ENCODE measurements at places on chromosomes 2 and 18.
A peak's percentile ranks its signal among the peaks of the same experiment; 100 is the strongest.

- no peak for DNase-seq
Observed at GRCh38 chr2:181915102-181915501, 23.6 kb downstream of the ITPRID2 start.

- no peak for DNase-seq
Observed at GRCh38 chr2:238315031-238315595, 5.2 kb upstream of the TRAF3IP1 start.

DNA sequence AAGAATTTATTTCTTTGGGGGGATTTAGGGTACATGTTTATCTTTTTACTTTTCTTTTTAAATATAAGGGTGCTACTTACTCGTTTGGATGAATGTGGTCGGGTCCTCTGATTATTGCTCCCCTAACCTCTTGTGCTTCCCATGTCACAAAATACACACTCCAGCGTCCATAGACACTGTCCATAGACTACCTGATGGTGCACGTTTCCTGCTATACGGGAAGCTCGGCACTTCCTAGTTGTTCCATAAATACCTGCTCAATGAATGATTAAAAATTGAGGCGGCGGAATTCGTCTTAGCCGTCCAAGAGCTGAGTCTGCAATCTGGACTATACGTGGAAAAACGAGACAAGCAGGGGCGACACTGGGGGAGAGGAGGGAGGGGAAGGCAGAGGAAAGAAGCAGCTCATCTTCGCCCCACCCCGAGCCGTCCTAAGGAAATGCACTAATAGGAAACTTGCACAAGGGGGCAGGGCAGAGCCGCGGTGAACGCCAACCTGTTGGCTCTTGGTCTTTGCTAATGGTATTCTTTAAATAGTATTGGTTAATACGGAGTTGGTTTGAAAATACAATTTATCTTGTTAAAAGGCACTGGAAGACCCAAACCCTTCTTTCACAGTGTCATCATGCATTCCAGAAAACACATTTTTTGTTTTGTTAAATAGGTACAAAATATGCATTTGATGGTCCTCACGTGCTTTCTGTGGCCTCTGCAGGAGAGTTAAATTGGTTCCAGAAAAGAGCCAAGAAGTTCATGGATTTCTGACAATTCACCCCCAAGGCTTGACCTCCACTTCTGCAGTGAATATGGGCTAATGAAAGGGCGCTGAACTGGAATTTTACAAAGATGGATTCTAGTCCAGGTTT, 73.0 kb upstream of the KCTD1 start:
- peak; percentile 80 for DNase-seq

DNA sequence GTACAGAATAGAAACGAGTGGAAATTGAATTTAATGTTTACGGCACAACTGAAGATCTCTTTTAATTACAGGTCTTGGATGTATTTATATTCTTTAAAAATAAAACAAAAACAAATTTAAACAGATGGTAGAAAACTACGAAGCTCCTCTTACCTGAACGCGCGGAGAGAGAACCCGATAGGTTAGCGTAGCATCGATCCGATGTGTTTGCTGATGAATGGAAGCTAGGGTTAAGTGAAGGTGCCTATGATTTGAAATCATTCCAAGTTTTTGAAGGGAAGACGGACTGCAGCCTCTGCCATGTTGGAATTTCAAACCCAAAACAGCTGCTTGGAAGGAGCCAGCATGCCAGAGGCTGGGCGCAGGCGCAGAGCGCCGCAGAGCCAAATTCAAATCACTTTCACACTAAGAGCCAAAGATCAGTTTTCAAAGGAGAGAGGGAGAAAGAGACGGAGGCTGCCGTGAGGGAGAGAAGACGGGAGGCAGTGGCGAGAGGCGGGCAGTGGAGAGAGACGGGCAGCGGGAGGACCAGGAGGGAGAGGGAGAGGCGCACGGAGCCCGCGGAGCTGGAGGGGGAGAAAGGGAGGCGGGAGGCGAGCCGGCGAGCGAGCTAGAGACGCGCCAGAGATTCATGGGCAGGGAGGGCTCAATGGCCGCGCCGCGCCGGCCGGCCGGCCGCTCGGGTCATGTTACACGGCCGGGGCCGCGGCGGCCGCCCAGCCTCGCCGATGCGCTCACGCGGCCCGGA, at the start of gene FIGN:
TSS of gene FIGN (minus strand) at position 324 of the 748 bp plus-strand sequence. CDS start 1,081 bp downstream, outside the sequence.
- peak; percentile 84 for DNase-seq

DNA sequence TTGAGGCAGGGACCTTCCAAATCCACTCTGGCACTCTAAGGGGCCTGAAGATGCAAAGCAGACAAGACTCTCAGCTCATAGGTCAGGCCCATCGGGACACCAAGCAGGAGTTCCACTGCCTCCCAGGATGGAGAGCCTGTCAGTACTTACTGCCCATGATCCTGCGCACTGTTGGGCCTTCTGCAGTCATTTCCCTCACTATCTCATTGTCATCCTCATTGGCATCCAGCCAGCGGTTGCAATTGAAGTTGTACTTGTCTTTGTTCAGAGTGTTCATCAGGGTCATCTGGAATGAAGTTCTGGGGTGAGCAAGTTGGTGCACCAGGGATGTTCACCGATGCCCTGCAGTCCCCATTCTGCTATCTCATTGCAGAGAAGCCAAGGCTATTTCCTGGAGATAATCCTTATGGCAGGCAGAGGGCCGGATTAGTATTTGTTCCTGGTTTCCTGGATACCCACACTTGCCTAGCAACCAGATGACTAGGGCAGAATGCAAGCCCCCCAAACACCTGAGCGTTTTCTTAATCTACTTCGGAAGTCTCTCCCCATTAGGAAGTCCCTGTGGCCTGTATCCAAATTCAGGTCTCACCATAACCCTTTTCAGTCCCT, 65.1 kb downstream of the LOXHD1 start:
- DNase-seq: no peak

- DNase-seq: peak; percentile 74
Observed at GRCh38 chr2:85504778-85505261, 34.1 kb upstream of the MAT2A start.

DNA sequence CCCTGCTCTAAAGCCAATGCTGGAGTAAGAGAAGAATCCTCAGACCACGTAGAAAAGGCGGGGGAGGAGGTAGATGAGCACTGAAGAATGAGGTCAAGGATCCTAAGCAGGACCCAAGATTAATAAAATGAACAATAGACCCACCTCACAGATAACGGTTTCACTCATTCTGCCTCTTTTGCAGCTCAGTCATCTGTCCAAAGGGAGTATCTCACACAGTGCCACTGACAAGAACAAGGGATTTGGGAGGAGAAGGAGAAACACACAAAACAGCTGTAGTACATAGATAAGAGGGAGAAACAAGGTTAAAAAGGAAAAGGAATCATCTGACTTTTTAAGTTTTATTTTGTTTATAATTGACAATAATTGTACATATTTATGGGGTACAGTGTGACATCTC, 30.9 kb upstream of the SULT1C4 start:
- DNase-seq: no peak

DNA sequence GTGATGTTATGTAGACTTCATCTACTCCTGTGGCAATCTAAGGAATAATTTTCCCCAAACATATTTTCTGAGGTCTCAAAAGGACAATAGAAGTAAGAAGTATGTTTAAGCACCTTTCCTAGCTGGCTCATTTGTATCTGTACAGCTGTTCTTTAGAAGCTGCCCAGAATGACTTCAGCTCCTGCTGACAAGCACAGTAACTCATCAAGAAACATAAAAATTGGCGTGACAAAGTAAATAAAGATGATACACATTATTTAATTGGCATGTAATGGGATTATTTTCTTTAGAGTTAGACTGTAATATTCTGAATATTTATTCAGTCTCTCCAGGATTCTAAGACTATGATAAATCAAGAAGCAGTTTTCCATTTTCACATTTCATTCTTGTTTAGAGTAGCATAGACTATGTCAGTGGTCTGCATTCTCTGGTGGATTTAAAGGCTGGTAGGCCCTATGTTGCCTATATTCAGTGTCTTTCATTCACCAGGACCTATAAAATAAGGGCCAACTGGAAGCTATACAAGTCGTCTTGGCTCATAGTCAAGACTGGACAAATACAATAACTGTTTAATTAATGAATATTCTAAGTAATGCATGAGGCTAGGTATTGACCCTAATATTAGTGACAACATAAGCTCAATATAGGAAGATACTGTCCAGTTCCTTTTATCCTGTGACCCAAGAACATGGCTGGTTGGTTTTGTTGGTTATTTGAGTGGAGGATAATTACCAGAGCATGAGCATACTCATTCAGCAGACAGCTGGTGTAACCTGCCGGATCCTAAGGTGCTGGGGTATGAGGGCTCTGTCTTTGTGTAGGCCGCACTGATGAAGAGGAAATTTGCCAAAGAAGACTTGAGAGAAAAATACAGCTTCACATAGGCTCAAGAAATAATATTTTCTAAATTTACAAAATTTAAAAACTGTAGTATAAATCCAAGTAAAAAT, 107.0 kb downstream of the PDE1A start:
- DNase-seq: no peak

- DNase-seq: no peak
Observed at GRCh38 chr2:83478037-83478436, 981.0 kb downstream of the SUCLG1 start.

DNA sequence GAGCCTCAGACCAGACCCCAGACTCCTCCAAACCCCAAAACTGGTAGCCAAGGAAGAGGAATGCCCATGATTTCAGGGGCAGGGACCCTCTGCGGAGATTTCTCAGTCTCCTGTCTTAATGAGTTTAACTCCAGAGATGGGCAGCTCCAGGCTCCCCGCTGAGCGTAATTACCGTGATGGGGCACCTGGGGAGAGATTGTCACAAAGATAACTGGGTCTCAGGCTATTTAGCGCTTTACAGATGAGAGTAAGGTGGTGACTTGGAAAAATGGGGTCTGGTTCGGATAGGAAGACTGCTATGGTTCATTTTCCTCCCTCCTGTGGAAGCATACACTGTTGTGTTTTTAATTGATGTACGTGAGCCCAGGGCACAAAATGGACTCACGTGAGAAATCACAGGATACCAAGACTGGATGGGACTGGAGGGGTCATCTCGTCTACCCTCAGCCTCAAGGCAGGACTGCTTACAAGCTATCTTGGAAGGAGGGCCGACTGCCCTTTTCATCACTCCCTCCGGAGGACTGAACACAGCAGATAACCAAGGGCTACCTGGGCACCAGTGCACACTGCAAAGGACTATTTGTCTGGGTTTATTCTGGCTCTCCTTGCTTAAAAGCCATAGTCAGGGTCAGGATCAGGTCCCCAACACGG, 427.8 kb downstream of the ZNF521 start:
- no peak for DNase-seq

DNA sequence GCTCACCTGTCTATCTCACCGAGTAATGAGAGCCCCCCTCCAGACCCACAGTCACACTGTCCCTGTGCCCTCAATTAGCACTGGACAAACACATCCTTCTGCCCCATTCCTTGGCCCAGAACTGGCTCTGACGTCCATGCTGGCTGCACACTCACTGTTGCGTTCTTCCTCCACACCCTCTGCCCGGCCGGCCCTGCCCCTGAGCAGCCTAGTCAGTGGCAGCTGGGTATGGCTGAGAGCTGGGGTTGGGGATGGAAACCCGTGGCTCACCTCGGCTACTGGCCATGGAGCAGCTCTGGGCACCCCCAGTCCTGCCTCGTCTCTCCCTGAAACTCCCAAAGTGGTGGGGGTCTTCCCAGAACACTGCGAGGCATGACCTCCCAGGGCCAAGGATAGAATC, 6.5 kb upstream of the UCN start:
- no peak for DNase-seq

DNA sequence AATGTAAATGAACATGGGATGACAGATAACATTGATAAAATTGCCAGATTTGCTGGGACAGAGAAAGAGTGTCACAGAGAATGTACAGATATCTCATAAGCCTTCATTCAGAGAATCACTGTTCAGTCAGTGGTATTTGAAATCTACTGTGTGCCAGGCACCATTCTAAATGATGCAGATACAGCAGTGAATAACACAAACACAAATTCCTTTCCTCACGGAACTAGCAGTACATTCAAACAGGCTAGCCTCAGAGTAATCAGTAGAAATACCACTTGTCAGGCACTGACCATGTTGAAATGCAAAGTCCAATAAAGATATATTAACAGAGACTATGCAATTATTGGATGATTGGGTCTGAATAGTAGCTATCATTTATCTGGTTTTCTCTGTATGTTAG, 211.0 kb downstream of the RDH14 start:
- DNase-seq: no peak

Measured in SK-MEL-5 (cell line).